ENCODE measurements at places on chromosomes 2 and 18.

DNA sequence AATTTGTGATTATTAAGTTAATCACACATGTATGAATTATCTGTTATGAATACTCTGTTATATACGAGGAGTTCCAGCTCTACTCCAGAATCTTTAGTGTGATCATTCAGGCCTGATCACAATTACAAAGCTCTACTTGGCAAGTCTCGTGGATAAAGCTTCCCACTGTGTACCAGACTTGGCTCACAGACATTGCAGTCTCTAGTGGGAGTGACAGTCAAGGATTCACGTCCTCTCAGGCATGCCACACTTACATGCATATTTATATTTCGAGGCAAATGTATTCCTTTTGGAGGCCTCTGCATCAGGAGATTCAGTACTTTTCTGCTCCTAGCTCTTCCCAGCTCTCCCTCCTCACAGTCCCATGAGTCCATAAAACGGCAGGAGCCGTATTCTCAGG, 403.4 kb upstream of the CDH7 start:
- no peaks in the 10 kb centered on the region for H3K36me3 ChIP-seq
- no peaks in the 10 kb centered on the region for H3K27me3 ChIP-seq
- DNase-seq = no peak
- H3K4me3 ChIP-seq = no peak overlapping the region
- no peaks in the 10 kb centered on the region for H3K4me1 ChIP-seq

- no peak overlapping the region for H3K27ac ChIP-seq
- H3K4me1 ChIP-seq = peaks cover 6% of the 10 kb centered on the region
- no peak overlapping the region for H3K4me3 ChIP-seq
- H3K27me3 ChIP-seq = peaks cover 34% of the 10 kb centered on the region
- no peak for DNase-seq
These were observed 3.5 kb upstream of the LAPTM4A start for GRCh38 chr2:20054931-20055330.

DNA sequence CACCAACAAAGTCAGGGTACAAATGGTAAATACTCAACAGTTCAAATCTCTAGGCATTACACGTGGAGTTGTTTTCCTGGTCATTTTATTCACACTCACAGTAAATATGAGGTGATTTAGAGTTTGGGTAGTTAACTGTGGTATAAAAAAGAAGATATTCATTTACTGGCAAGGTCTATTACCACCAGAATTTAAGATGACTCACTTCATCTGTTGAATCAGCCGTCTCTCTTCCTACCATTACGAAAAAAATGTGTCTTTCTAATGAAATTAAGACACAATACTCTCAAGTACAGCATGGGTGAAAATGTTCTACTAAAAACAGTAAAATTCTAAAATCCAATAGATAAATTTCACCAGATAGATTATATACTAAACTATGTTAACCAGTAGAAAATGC, 21.0 kb upstream of the GPR75 start:
- DNase-seq = no peak
- H3K27ac ChIP-seq = peak overlapping the region; percentile 44
- no peaks in the 10 kb centered on the region for H3K27me3 ChIP-seq
- H3K36me3 ChIP-seq = peaks cover 2% of the 10 kb centered on the region

DNA sequence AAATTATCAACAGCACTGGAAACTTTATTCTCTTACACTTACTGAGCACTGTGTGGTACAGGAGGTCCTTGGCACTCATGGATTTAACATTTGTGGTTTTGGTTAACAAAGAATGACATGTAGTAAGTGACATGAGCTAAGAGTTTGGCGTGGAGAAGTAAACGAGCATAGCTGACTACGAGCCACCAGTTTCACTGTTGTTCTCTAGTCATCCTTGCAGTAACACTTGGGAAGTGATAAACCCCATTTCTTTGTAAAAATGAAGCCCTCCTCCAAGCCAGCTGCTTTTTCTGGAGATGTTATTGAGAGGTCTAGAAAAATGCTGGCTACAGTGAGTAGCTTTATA, 32.7 kb downstream of the QPCT start:
- peaks cover 31% of the 10 kb centered on the region for H3K4me1 ChIP-seq
- H3K27me3 ChIP-seq = peaks cover 46% of the 10 kb centered on the region
- DNase-seq = peak; percentile 61

- H3K36me3 ChIP-seq = no peaks in the 10 kb centered on the region
- H3K27ac ChIP-seq = peak overlapping the region; percentile 71
- H3K4me3 ChIP-seq = peak overlapping the region; percentile 81
- H3K27me3 ChIP-seq = no peaks in the 10 kb centered on the region
- peaks cover 6% of the 10 kb centered on the region for H3K4me1 ChIP-seq
- DNase-seq = peak; percentile 6
These were observed 927.5 kb downstream of the ERBB4 start for GRCh38 chr2:211611061-211611518.

DNA sequence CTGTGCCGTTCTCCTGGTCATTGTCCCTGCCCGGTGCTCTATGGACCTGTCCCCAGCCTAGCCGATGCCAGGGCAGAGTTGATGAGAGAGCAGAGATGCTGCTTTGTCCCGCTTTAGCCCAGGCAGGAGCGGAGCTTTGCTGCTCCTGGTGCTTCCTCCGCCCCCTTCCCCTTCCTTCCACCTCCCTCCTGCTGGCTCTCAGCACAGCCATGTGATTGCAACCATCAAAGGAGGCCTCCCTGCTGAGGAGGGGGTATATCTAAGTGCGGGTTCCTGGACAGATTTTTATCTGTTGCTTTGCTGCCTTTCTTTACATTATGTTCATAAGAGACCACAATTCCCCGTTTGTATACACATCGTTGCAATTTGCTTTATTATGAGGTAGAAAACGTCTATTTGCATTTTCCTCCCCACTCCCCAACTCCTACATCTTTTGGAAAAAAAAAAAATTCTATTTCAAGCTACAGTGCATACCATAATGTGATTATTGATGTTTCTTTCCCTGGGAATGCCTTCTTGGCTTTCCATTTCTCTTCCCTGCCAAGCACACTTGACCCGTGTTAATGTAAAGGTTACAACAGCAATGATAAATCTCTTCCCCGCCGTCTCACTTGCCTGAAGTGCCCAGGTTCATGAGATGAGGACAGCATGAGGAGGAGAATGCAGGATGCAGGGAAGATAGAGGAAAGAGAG, 25.4 kb downstream of the ALPK2 start:
- peaks cover 6% of the 10 kb centered on the region for H3K27me3 ChIP-seq
- H3K36me3 ChIP-seq = peaks cover 5% of the 10 kb centered on the region
- H3K4me3 ChIP-seq = peak overlapping the region; percentile 66

DNA sequence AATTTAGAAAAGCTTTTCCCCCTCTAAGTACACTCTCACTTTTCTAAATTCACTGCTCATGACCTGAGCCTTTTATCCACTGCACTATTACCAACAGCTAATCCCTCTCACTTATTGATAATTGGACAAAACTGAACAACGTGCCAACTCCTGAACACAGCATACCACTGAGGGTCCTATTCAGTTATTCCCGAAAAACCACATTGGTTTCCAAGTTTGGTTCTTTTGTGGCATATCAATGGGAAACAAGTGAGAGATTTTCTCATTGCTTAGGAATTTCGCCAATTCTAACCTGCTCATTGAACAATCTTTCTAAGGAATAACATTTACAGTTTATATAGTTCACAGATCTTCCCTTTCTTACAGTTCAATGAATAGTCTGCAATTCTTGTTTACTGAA, 977.4 kb downstream of the TMEM182 start:
- no peak overlapping the region for H3K4me3 ChIP-seq
- peaks cover 2% of the 10 kb centered on the region for H3K36me3 ChIP-seq
- H3K27me3 ChIP-seq = no peaks in the 10 kb centered on the region
- no peaks in the 10 kb centered on the region for H3K4me1 ChIP-seq
- DNase-seq = no peak

DNA sequence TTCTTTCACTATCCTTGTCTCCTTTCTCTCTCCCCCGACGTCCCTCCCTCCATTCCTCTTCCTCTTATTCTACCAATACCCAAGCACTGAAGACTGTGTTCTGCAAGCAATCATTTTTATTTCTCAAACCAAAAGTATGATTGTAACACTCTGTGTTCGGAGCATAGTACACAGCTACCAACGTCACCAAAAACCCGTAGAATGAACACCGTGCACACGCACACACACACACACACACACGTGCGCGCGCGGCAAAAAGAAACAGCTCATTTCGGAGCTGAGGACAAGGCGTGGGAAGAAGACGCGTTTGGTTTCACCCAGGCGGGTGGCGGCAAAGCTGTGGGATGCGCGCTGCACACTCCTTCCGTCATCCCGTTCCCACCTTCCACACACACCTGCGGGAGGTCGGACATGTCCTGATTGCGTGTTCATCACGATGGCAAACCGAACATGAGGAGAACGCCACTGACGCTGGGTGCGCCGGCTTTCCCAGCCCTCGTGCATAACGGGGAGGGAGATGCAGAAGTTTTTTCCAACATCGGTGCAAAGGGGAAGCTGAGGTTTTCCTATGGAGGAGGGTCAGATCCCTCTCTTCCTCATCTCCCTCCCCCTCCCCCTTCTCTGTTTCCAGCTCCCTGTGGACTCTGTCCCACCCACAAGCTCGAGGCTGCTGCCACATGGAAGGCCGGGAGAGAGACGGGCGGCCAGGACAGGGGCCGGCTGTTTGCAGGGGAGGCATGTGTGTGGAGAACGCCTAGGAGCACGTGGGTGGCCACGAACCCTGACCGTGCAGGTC, 20.4 kb downstream of the MBP start:
- peaks cover 86% of the 10 kb centered on the region for H3K4me1 ChIP-seq
- DNase-seq = no peak
- no peaks in the 10 kb centered on the region for H3K27me3 ChIP-seq
- H3K4me3 ChIP-seq = peak overlapping the region; percentile 36

DNA sequence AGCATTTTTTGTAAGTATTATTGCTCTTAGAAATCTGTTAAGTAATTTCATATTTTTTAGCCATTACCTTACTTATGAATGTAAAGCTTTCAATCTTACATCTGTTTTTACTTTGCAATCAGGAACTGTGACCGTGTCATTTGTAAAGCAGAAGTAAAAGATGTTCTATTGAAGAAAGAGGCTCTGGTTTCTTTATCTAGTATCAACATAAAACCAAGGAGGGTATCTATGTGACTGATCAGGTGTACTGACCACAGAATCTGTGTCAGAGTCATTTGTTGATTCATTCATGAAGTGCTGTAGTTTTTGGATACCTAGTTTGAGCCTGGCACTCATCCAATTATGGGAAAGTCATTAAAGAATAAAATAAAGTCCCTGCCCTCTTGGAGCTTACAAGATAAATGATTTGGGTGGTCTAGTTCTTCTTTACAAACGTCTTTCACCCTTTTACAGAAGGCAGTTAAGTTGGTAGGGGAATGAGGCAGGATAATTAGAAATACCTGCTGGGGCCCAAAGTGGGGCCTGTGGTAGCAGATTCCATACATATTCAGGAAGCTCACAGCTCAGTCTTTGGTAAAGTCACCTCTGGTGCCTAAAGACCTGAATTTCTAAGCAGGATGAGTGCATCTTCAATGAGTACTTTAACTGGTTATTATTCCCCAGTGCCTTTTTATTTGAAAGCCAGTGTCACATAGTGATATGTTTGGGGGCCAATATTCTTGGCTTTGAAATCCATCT, 260.6 kb upstream of the NT5C1B start:
- H3K4me3 ChIP-seq = no peak overlapping the region
- no peaks in the 10 kb centered on the region for H3K36me3 ChIP-seq
- no peaks in the 10 kb centered on the region for H3K27me3 ChIP-seq
- DNase-seq = no peak

- no peak for DNase-seq
- H3K27ac ChIP-seq = peak overlapping the region; percentile 99
- H3K36me3 ChIP-seq = no peaks in the 10 kb centered on the region
- H3K4me3 ChIP-seq = peak overlapping the region; percentile 65
These were observed 65.7 kb downstream of the PLCL1 start for GRCh38 chr2:197870137-197870536.

- H3K27me3 ChIP-seq = no peaks in the 10 kb centered on the region
- H3K4me1 ChIP-seq = no peaks in the 10 kb centered on the region
- no peak for DNase-seq
- no peak overlapping the region for H3K4me3 ChIP-seq
These were observed 1943.8 kb upstream of the PIK3C3 start for GRCh38 chr18:40011201-40011600.

- no peak overlapping the region for H3K27ac ChIP-seq
- no peaks in the 10 kb centered on the region for H3K27me3 ChIP-seq
- no peaks in the 10 kb centered on the region for H3K36me3 ChIP-seq
- H3K4me1 ChIP-seq = no peaks in the 10 kb centered on the region
These were observed 25.8 kb upstream of the SLC14A2 start for GRCh38 chr18:45589356-45590035.

GRCh38 chr2:9336576-9337314, 86.6 kb downstream of the ITGB1BP1 start:
- DNase-seq = peak; percentile 11
- H3K27me3 ChIP-seq = no peaks in the 10 kb centered on the region
- H3K4me1 ChIP-seq = no peaks in the 10 kb centered on the region
- H3K36me3 ChIP-seq = no peaks in the 10 kb centered on the region
- H3K27ac ChIP-seq = no peak overlapping the region

GRCh38 chr2:98731894-98732349, 990 bp upstream of the MGAT4A start:
- no peaks in the 10 kb centered on the region for H3K27me3 ChIP-seq
- H3K4me3 ChIP-seq = peak overlapping the region; percentile 97
- H3K27ac ChIP-seq = peak overlapping the region; percentile 84
- peaks cover 83% of the 10 kb centered on the region for H3K4me1 ChIP-seq

GRCh38 chr2:83143946-83144345, 1315.1 kb downstream of the SUCLG1 start:
- H3K4me1 ChIP-seq = no peaks in the 10 kb centered on the region
- DNase-seq = no peak
- no peaks in the 10 kb centered on the region for H3K36me3 ChIP-seq
- H3K27ac ChIP-seq = no peak overlapping the region
- H3K4me3 ChIP-seq = no peak overlapping the region

- DNase-seq = no peak
- H3K4me1 ChIP-seq = no peaks in the 10 kb centered on the region
- H3K4me3 ChIP-seq = no peak overlapping the region
- no peaks in the 10 kb centered on the region for H3K36me3 ChIP-seq
- no peaks in the 10 kb centered on the region for H3K27me3 ChIP-seq
These were observed 1262.5 kb upstream of the CDH2 start for GRCh38 chr18:29439398-29439797.

- H3K4me1 ChIP-seq = no peaks in the 10 kb centered on the region
- no peak overlapping the region for H3K4me3 ChIP-seq
- no peak for DNase-seq
- no peaks in the 10 kb centered on the region for H3K36me3 ChIP-seq
These were observed 172.4 kb downstream of the DDX1 start for GRCh38 chr2:15763822-15764682.

DNA sequence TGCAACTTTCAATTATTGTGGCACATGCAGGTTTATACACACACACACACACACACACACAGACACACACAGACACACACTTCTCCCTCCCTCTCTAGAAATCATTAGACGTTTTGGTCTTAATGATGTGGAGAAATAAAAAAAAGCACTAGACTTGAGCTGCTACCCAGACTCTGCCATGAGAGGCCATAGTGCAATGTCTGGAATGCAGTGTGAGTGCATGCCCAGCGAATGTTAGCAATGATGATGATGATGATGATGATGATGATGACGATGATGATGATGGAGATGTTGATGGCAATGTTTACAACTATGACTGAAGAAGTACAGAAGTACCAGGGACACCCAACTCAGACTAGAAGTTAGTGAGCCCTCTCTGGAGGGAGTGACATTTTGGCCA, 23.8 kb upstream of the KLHL29 start:
- peaks cover 52% of the 10 kb centered on the region for H3K27me3 ChIP-seq
- H3K36me3 ChIP-seq = no peaks in the 10 kb centered on the region
- no peak overlapping the region for H3K27ac ChIP-seq
- DNase-seq = no peak
- H3K4me3 ChIP-seq = no peak overlapping the region
